ENCODE measurements at places on chromosomes 12 and 14.

DNA sequence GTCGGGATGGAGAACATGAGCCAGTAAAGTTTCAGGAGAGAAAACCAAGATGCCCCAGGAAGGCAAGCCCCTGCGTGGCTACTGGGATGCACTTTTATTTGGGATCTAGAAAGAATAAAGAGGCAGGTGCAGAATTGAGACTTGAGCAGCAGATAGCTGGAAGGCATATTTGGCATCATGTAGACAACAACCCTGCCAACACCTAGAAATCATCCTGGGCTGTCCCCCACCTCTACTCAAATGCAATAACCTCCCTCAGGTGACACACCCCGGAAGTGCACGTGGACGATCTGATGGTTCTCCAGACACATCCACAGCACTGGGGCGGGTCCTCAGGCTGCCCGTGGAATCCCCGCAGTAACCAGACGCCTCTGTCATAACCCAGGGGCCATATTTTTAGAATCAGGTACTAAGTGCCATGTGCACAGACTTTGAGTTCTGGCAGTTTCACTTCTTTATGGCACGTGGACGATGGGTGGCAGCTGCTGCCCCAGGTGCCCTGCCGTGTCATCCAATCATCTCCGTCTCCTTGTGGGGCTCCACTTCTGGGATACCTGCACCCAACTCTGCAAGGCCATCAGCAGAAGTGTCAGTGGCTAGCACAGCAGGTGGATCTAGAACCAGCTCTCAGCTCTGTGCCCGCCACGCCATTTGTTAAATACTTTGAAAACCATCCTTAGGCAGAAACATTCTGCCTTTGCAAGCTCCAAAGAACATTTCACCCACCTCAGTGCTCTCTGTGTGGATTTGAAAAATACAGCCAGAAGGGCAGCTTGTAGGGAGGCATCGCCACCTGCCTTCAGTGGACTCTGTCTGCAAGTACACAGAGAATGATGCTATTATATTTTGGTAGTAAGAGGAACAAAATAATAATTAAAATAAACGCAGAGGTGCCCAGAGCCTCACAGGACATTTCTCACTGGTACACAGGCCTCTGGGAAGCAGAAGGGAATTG lies 771.7 kb upstream of the TMEM132C start:
- DNase-seq = no peak

- DNase-seq = peak; percentile 29
These were observed 112.9 kb downstream of the PRKCH start for GRCh38 chr14:61434311-61434710.

DNA sequence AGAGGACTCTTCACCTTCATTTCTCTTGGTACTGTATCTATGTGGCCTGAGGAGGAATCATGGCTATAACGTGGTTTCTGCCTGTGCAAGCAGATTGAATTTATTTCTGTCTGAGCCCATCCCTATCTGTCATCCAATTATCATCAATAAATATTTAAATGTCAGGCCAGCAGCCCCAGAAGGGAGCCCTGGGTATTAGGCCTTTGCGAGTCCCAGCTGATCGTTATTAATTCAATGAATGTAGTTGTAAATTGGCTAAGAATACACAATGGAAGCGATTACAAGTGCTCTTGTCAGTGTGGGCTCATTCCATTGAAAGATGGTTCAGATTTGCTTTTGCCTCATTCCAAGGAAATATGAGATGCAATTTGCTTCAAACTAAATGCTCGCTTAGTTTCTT lies 142.0 kb downstream of the KTN1 start:
- no peak for DNase-seq

DNA sequence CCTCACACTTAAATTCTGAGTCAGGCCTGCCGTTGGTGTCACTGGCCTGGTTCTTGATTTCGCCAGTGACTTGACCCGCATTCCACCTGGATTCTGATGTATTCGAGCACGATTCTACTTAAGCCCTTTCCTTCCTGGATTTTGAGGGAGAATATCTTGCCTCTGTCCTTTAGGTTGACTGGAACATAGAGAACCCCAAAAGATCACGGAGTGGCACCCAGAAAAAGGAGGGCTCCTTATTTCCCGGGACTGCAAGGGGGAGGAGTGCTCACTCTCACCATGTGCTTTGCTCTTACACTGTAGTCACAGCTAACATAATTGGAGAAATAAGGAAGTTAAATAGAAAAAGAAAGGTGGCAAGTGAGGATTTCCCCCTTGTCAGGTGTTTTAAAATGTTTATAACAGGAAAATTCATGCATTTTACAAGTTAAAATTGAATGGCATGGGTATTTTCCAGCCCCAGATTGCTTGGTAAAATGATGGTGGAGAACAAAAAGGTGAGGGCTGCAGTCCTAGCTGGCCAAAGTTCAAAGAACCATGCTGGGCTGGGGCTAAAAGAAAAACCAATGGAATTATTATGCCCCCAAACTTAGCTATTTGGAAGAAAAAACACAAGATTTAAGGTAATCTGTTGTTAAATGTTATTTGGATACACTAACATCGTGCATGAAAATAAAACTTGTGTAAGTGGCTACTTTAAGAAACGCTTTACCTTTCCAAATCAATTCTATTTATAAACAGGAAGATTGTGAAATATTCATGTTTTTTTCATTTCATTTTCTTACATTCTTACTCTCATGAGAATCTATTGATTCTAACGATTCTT lies 8.9 kb downstream of the FOXA1 start:
- DNase-seq = no peak

- DNase-seq = no peak
These were observed 277.8 kb downstream of the ALX1 start for GRCh38 chr12:85557850-85558249.

- no peak for DNase-seq
These were observed 17.7 kb upstream of the CALM1 start for GRCh38 chr14:90379106-90379505.

DNA sequence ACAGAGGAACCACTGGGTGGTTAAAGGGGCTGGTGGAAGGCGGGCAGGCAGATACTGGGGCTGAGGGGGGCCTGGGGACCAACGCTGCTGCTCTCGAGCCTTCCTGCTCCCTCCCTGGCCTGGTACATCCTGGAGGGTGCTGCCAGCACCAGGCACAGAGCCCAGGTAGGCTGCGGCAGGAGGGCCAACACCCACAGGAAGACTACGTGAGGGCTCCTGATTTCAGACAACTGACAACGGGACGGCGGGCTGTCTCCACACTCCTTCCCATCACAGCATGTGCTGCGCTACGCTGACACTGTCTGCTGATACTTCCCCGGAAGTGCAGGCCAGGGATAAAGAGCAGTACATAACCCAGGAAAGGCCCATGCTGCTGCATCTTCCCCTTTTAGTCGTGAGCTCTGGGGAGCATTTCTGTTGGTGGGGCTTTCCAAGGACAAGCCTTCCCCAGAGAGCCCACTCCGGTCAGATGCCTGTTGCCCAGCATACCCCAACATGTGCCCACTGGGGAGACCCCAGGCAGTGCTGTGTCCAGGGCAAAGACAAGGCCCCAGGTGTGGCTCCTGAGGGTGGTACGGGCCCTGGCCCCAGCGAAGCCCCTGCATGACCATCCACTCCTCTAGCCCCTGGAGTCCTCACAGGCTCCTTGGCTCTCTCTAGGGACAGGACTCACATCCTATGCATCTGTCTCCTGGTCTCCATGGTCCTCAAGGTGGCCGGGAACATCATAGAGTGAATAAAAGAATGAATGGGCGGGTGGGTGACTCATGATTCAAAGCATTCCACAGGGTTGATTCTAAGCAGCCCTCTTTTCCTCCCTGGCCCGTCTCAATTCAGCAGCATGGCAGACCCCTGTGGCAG lies 38.0 kb downstream of the CHGA start:
- peak; percentile 63 for DNase-seq

DNA sequence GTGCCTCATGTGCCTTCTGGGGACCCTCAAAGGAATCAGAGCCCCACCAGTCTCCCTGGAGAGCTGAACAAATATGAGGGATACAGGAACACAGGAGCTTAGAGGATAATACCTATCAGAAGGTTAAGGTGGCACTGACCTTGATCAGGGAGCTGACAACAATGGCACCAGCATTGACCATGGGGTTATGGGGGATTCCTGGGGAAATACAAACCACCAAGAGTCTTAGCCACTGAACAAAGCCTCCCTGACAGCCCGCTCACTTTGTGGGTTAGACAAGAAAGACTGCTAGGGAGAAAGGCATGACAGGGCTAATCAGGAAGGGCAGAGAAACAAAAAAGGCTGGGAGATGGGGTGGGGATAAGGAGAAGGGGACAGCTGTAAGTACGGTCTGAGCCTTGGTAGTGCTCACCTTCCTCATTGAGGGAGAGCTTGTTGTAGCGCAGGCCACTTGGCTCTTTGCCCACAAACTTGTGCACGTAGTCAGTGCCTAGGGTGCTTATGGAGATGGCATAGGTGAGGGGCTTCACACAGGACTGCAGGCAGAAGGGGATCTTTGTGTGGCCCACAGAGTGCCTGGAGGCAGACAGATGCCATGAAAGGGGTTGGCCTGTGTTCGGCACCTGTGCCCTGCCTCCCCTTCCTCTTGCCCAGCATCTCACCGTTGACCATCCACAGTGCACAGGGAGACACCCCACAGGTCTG lies 9.3 kb downstream of the SPRYD4 start:
- no peak for DNase-seq

GRCh38 chr12:104230304-104231095 lies 14.9 kb downstream of the TXNRD1 start:
- no peak for DNase-seq

GRCh38 chr12:7293670-7294069 lies 10.2 kb upstream of the ACSM4 start:
- no peak for DNase-seq

DNA sequence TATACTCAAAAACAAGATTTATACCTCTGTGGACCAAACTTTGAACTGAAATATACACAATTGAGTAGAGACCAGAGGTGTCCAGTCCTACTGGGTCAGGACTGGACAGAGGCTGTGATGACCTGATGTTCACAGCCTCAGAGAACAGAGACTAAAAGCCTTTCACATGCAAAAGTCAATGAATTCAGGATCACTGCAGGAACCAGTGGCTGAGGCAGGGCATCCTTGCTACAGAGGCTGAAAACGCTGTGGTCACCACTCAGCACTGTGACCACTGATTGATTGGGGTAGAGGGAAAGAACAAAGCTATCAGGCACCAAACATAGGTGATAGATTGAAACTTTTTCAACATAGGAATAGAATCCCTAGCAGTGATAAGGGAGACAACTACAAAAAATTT lies 25.1 kb downstream of the GRIP1 start:
- DNase-seq = no peak

GRCh38 chr12:119775246-119775895 lies 101.7 kb downstream of the CIT start:
- no peak for DNase-seq

- DNase-seq = peak; percentile 24
These were observed 879 bp downstream of the RAB3IP start for GRCh38 chr12:69739287-69740191.

DNA sequence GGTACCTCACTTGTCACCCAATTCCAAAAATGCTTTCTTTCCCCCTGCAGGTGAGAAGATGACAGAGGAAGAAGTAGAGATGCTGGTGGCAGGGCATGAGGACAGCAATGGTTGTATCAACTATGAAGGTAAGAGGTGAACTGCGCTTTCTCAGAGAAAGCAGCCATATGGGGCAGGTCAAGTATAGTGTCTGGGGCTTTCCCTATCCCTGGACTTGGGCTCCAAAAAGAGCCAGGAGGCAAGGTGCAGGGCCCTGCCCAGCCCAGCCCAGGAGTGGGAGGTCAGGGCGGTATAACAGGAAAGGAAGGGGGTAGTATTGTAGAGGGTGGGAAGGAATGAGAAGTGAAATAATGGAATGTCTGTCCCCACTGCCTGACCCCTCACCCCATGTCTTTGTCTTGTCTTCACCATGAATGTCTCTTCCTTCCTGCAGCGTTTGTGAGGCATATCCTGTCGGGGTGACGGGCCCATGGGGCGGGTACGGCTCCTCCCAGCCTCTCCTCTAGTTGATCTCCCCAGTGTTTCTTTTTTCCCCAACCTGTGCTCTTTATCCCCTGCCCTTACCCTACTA lies 2.1 kb downstream of the MYL6 start:
- peak; percentile 72 for DNase-seq

DNA sequence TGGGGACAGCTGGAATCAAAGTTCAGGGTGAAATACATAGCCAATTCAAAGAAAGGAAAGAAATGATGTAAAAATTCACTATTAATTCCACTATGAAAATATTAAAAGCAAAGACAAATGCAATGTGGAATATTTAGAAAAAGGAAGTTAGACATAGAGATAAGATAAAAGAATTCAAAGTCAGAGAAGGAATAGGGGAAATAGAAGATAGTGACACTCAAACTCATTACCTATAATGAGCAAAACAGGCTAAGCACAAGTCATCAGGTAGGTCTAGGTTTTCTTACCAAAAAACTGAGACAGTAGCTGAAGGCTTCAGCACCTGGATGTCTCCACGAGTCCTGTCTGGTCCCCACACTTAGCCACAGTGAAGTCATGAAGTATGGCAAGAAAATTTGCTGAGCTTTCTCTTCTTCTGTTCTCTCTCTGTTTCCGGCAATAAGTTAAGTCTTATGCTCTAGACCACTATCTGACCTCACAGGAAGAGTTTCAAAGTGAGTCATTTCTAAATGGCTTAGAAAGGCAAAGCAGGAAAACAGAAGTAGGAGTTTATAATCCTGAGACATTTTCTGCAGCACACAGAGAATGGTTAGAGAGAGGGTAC lies at the start of gene C3AR1:
TSS of gene C3AR1 (minus strand) at position 369 of the 604 bp plus-strand sequence. CDS start 6,174 bp downstream, outside the sequence.
- DNase-seq = peak; percentile 71

DNA sequence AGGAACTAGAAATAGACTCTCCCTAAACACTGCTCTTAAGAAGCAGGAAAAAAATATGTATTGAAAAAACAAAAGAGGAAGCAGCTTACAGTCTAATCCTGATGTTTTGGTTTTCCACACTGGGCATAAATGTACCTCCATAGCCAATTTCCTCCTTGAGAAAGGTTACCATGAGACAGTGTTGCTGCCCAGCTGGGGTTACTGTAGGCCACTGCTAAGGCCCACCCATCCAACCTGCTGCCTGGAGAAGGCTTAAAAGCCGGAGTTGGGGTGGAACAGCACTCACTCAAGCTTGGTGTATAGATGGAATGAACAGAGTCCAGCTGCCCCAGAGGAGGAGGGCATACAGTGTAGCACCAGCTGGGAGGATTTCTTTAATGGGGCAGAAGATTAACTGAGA lies 41.1 kb downstream of the ERG28 start:
- no peak for DNase-seq

DNA sequence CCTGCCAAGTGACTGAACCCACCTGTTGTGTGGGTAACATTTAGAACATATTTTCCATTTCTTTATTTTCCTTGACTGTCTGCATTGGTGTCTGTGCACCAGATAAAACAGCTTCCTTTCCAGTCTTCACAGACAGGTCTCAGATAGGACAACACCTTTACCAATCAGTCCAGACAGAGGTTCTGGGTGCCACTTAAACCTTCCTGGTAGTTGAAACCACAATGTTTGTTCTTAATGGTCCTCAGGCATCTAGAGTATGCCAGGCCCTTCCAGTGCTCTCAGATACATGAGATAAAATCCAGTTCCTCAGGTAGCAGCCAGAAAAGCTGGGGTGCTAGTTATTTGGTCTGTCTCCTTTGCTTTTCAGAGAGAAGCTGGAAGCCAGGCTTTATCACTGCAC lies 7.0 kb upstream of the CLEC2D start:
- no peak for DNase-seq

- no peak for DNase-seq
These were observed 472.3 kb downstream of the GLT1D1 start for GRCh38 chr12:129325566-129325965.

All from EH (cell line).